ENCODE measurements at places on chromosomes 7 and 10. TPM values are rescaled to one million over a fixed set of nuclear protein-coding genes. Genes with fewer than 3 reads are reported as not detected.

The SFMBT2 gene
- 4.1 TPM for polyA plus RNA-seq

DNA sequence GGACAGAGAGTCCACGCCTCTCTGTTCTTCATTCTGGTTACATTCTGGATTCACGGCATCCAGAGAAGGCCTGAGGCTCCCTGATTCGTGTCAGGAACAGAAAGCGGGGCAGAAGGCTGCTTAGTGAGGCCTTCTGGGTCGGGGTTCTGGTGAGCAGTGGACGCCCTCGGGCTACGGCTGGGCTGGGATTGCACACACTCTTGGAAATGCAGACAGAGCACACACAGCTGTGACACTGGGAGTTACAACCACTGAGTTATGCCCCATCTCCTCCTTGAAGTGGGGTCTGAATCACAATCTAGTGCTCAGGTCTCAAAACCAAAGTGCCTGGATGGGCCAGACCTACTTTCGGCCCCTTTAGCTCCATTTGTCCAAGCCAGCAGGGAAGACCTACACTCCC is 156.9 kb upstream of the GDF10 start:
- H3K36me3 ChIP-seq, result no peaks in the 10 kb centered on the region
- DNase-seq, result no peak
- no peaks in the 10 kb centered on the region for H3K27me3 ChIP-seq
- no peak overlapping the region for H3K27ac ChIP-seq
- H3K4me3 ChIP-seq, result no peak overlapping the region

The ARMC3 gene
- polyA plus RNA-seq, result not detected

The COL13A1 gene
- 2.1 TPM for polyA plus RNA-seq

GRCh38 chr7:157476201-157476600 is 139.4 kb downstream of the DNAJB6 start:
- no peak for DNase-seq
- no peak overlapping the region for H3K27ac ChIP-seq
- peaks cover 13% of the 10 kb centered on the region for H3K27me3 ChIP-seq
- H3K4me1 ChIP-seq, result no peaks in the 10 kb centered on the region
- H3K4me3 ChIP-seq, result no peak overlapping the region

The LOXL4 gene
- polyA plus RNA-seq, result 5.6 TPM

DNA sequence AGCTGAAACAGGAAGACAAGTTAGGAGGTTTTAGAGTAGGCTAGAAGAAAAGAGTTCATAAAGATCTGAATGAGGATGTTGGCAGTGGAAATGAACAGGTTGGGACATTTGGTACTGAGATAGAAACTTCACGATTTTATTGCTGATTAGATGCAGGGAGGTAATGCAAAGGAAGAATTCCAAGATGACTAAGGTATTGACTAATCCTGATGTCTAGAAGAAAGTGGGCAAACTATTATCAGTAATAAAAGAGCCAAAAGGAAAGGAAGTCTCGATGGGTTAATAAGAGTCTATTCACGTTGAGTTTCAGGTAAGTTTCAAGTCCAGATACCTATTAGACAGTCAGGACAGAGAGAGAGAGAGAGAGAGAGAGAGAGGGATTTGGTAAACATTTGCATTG is 631.3 kb upstream of the LRRTM3 start:
- no peak overlapping the region for H3K27ac ChIP-seq
- H3K4me3 ChIP-seq, result no peak overlapping the region
- no peaks in the 10 kb centered on the region for H3K36me3 ChIP-seq
- DNase-seq, result no peak
- no peaks in the 10 kb centered on the region for H3K27me3 ChIP-seq
- peaks cover 7% of the 10 kb centered on the region for H3K4me1 ChIP-seq

The ADAM22 gene
- polyA plus RNA-seq, result 0.19 TPM

The MYL10 gene
- polyA plus RNA-seq, result not detected

The NUDT1 gene
- 35.8 TPM for polyA plus RNA-seq

The CTBP2 gene
- 14.7 TPM for polyA plus RNA-seq

- DNase-seq, result peak; percentile 3
- H3K27ac ChIP-seq, result no peak overlapping the region
- H3K4me3 ChIP-seq, result no peak overlapping the region
- peaks cover 66% of the 10 kb centered on the region for H3K27me3 ChIP-seq
- H3K36me3 ChIP-seq, result no peaks in the 10 kb centered on the region
Observed at GRCh38 chr10:46551701-46552525, 4.5 kb downstream of the GPRIN2 start.

The IQCE gene
- polyA plus RNA-seq, result 5.0 TPM

The LRRC17 gene
- 2.5 TPM for polyA plus RNA-seq

GRCh38 chr10:22784668-22785067 is 70.3 kb upstream of the PIP4K2A start:
- H3K36me3 ChIP-seq, result no peaks in the 10 kb centered on the region
- H3K4me1 ChIP-seq, result no peaks in the 10 kb centered on the region
- DNase-seq, result no peak
- no peaks in the 10 kb centered on the region for H3K27me3 ChIP-seq
- no peak overlapping the region for H3K27ac ChIP-seq

The TAS2R5 gene
- polyA plus RNA-seq, result 0.22 TPM

- peak overlapping the region; percentile 86 for H3K4me3 ChIP-seq
- peak overlapping the region; percentile 92 for H3K27ac ChIP-seq
- no peaks in the 10 kb centered on the region for H3K36me3 ChIP-seq
Observed at GRCh38 chr10:71964743-71965515, 734 bp downstream of the CHST3 start.

GRCh38 chr10:79431428-79431827 is 14.0 kb downstream of the ZCCHC24 start:
- no peak for DNase-seq
- H3K4me3 ChIP-seq, result no peak overlapping the region
- peak overlapping the region; percentile 86 for H3K27ac ChIP-seq
- H3K36me3 ChIP-seq, result no peaks in the 10 kb centered on the region
- H3K4me1 ChIP-seq, result peaks cover 64% of the 10 kb centered on the region

The VSTM4 gene
- polyA plus RNA-seq, result 5.0 TPM

The PLXNA4 gene
- 5.0 TPM for polyA plus RNA-seq

The TFAM gene
- 3.8 TPM for polyA plus RNA-seq

DNA sequence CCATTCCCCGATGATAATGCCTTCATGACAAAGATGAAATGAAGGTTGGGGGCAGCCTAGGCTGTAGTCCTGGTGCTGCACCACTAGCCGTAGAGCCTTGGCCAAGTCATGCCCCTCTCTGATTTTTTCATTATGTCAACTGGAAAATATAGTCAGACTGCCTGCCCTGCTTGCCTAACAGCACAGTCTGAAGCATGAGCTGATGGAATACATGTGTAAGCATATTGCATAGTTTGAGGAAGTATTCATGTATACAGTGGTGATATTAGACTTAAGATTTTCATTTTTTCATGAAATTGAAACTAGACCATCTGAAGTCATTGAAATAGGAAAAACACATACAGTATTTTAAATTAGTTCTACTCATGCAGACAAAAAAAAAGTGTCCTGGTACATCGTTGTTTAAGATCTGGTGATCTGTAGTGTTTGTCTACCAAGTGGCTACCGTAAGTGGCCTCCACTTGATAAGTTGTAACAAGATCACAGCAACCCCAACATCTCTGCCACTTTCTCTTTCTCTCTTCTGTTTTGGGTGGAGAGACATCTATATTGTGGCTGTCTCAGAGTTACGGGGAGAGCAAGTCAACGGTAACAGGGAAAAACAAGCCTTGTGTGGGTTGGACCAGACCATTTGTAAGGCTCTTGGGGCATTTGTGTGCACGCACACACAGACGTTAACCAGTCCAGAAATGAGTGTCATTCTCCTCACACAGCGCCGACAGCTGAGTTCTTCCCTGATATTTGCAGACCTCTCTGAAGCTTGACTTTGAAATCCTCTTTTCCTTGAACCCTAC is 716.6 kb upstream of the GALNT17 start:
- H3K4me3 ChIP-seq, result no peak overlapping the region
- H3K27me3 ChIP-seq, result no peaks in the 10 kb centered on the region
- no peak for DNase-seq
- H3K27ac ChIP-seq, result no peak overlapping the region
- H3K36me3 ChIP-seq, result no peaks in the 10 kb centered on the region
- H3K4me1 ChIP-seq, result no peaks in the 10 kb centered on the region

DNA sequence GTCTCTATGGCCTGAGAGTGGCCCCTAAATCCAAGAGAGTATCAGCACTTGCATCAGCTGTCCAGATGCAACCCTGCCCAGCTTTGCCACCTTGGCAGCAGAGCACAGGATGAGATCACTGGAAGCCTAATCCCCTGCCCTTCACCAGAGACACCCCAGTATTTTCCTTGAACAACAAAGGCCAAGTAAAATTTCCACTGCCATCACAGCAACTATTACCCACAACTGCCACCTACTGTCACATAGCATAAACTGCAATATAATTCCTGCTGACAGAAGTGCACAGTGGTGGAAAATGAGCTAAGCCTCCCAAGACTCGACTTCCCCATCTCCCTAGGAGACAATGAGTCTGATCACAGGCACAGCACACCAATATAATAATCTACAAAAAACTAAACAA is 462.8 kb upstream of the ZWINT start:
- H3K4me3 ChIP-seq, result no peak overlapping the region
- H3K27me3 ChIP-seq, result no peaks in the 10 kb centered on the region
- H3K36me3 ChIP-seq, result no peaks in the 10 kb centered on the region
- no peak overlapping the region for H3K27ac ChIP-seq
- no peak for DNase-seq
- H3K4me1 ChIP-seq, result no peaks in the 10 kb centered on the region

The MBL2 gene
- polyA plus RNA-seq, result not detected

GRCh38 chr10:124044143-124044862 is 49.1 kb downstream of the CHST15 start:
- no peaks in the 10 kb centered on the region for H3K27me3 ChIP-seq
- DNase-seq, result no peak
- H3K27ac ChIP-seq, result no peak overlapping the region
- no peaks in the 10 kb centered on the region for H3K4me1 ChIP-seq

DNA sequence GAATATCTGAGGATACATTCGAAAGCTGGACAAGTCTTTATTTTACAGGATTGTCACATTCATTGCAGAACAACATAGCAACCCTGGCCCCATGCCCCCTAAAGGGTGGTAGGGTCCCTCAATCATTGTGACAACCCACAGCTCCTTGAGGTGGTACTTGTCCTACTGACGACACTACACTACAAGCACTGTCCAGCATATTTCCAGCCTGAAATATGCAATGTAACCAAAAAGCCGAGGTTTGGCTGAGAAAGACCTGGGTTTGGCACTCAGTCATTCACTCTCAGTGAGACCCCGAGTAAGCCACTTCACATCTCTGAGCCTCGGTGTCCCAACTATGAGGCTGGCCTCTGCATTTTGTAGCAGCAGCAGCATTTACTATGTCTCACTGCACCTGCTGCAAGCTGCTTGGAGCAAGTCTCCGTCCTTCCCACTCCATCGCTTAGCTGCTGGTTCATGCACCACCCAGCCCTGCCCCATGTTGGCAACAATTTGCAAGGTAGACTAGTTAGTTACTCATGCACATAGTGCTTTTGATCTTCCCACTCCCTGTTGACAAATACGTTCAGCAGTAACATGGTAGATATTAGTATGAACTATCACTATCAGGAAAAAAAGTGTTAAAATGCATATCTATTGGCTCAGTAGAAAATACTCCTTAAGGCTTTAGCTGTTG is 43.6 kb upstream of the TNPO3 start:
- no peak for DNase-seq
- H3K4me1 ChIP-seq, result no peaks in the 10 kb centered on the region
- H3K27ac ChIP-seq, result no peak overlapping the region
- no peak overlapping the region for H3K4me3 ChIP-seq
- no peaks in the 10 kb centered on the region for H3K36me3 ChIP-seq

DNA sequence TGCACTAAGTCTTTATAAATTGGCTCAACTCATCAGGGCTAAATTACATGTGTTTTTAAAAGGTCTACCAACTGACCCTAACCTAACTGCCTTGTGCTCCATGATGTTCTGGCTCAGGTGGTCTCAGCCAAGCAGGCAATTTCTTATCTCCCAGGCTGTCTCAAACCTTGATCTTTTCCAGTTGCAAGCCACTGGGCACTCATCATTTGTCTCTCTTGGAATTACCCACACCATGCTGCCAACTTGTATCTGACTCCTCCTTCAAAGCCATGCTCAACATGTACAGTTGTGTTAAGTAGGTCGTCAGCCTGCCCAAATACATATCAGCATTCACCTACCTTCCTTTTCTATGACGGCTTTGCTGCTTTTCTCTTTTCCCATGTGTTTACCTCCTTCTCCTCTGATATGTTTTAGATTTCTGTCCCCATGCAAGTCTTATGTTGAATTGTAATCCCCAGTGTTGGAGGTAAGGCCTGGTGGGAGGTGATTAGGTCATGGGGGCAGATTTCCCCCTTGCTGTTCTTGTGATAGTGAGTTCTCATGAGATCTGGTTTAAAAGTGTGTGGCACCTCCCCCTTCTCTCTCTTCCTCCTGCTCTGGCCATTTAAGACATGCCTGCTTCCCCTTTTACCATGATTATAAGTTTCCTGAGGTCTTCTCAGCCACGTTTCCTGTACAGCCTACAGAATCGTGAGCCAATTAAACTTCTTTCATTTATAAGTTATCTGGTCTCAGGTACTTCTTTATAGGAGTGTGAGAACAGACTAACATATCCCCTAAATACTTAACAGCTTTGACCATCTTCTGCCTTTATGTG is 130.0 kb downstream of the ELAPOR2 start:
- H3K27me3 ChIP-seq, result no peaks in the 10 kb centered on the region
- no peak overlapping the region for H3K4me3 ChIP-seq
- no peak overlapping the region for H3K27ac ChIP-seq
- H3K4me1 ChIP-seq, result peaks cover 13% of the 10 kb centered on the region
- no peaks in the 10 kb centered on the region for H3K36me3 ChIP-seq
- no peak for DNase-seq

DNA sequence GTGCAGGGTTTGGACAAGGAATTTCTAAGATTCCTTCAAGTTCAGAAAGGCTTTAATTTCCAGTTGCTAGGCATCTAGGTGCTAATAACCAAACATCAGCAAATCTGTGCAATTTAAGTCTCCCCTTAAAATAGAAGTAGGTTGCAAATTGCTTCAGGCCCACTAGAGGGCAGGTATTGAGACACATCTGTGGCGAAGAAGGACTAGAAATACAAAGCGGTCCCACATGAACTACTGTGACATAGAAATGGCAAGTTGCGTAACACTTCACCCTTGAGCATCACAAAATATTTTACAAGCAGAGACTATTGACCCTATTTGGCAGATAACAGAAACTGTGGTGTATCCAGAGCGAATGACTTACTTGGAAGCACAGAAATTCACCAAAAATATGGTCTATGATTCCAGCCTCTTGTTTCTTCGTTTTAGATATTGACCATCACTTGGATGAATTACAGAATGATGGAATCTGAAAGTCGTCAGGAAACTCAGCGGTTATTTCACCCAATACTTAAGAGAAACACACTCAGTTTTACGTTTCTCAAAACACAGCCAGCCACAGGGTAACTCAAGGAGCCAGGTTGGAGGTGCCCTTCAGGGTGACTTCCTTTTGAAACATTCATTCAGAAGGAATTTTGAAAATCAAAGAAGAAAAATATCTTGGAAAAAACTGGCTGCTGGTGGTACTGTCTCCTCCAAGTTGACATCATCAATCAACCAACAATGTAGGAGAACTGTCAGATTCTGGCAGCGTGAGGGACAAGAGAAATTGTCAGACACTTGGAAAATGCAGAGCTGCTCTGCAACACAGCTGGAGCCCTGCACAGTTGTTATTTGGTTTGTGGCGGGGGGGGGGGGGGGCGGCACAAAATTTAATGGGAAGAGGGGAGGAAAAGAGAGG is 256.3 kb upstream of the MINDY3 start:
- no peaks in the 10 kb centered on the region for H3K27me3 ChIP-seq
- no peaks in the 10 kb centered on the region for H3K4me1 ChIP-seq
- no peaks in the 10 kb centered on the region for H3K36me3 ChIP-seq
- no peak overlapping the region for H3K27ac ChIP-seq
- DNase-seq, result peak; percentile 6
